NCI-H1694 (cell line): ENCODE measurements at places on chromosomes 11 and 22.

- no peak for DNase-seq
These were observed 208.6 kb downstream of the LUZP2 start for GRCh38 chr11:24705474-24705873.

DNA sequence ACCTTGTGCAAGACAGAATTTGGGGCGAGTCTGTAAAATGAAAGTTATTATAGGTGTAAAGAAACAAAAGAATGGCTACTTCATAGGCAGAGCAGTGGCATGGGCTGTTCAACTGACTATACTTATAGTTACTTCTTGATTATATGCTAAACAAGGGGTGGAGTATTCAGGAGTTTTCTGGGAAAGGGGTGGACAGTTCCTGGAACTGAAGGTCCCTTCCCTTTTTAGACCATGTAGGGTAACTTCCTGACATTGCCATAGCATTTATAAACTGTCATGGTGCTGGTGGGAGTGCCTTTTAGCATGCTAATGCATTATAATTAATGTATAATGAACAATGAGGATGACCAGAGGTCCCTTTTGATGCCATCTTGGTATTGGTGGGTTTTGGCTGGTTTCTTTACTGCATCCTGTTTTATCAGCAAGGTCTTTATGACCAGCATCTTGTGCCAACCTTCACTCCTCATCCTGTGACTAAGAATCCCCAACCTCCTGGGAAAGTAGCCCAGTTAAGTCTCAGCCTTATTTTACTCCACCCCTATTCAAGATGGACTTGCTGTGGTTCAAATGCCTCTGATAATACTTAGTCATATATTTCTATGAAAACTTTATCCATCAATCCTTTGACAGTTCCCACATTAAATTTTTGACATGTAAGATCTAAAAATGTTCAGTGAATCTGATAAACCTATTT, 118.6 kb downstream of the ARHGAP42 start:
- DNase-seq: no peak

GRCh38 chr11:134585666-134586610, 173.9 kb upstream of the B3GAT1 start:
- no peak for DNase-seq

- DNase-seq: no peak
These were observed 24.2 kb downstream of the NUP50 start for GRCh38 chr22:45187891-45188290.

DNA sequence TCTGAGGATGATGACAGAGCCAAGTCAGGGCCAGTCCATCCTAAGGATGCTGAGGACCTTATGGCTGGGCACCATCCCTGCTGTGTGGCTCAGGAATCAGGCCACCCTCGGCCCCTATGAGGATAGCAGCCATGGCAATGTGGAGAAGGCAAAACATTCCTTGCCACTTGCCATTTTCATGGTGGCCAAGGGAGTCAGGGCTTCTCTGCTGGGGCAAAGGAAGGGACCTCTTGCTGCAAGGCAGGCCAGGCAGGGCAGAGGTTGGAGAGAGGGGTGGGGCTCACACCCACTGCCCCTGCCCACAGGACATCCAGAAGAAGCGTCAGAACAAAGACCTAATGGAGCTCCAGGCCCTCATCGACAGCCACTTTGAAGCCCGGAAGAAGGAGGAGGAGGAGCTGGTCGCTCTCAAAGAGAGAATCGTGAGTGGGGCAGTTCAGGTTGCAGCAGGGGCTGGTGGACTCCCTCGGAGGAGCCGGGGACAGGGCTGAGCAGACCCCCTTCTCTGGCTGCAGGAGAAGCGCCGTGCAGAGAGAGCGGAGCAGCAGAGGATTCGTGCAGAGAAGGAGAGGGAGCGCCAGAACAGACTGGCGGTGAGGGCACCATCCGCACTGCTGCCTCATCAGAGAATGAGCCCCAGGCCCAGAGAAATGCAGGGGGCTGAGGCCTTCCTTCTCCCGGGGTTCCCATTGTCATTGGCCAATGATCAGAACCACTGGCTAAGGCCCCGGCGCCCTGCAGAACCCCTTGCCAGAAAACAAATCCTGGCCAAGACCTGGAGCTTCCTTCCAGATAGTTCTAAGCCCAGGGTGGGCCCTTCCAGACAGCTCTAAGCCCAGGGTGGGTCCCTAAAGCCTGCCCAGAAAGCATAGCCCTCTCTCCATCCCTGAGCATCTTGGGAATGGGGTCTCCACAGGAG, 13.5 kb upstream of the MRPL23 start:
- DNase-seq: no peak

- DNase-seq: no peak
These were observed 14.9 kb downstream of the USP47 start for GRCh38 chr11:11856638-11857037.

GRCh38 chr22:46183733-46184132, 33.4 kb downstream of the PPARA start:
- no peak for DNase-seq

DNA sequence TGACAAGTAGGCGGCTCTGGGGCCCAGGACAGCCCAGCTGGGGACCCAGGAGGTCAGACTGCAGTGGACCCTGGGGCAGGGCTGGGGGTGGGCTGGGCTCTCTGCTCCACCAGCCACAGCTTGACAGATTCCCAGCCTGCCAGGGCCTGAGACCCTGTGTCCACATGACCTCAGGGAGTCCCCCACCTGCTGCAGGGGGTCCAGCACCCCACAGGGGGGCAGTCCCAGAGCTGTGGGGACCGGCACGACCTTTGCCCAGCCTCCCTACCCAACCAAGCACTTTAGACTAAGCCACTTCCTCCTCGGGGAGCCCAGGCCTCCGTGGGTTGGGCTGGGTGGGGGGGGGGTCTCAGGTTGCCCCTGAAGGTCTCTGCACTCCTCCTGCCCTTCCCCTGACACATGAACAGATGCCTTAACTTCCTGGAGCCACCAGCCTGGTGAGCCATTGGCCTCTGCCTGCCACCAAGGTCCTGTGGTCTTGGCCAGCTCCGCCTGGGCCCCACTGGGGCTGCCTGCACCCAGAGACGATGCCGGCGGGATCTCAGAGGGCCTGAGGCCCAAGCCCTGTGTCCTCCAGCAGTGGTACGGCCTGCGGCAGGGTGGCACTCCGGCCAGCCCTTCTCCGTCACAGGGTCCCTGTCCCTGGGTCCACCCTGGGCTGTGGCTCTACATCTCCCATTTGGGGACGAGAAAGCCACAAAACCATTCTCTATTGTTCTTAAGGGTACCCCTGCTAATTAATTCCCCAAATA, 3.4 kb downstream of the CCDC188 start:
- DNase-seq: no peak

DNA sequence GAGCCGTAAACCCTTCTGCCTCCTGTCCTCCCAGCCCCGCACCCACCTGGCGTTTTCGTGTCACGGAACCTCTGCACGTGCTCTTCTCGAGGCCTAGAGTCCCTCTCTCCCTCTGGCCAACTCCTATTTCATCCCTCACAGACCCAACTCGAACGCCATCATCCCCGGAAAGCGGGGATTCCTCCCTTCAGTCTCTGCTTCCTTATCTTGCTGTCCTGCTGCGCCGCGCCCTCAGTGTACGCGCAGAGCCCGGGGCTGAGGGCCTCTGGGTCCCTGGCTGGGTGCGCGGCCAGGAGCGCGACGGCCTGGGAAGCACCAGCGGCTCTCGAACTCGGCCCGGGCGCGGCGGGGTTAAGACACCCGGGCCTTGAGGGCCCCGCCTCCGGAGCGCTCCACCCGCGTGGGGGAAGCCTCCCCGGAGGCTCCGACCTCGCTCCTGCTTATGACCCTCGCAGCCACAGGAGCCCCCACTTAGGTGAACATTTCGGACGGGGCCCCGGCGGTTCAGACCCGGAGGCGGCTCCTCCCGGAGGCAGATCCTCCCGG, 398 bp upstream of the ATG16L2 start:
- DNase-seq: peak; percentile 30

DNA sequence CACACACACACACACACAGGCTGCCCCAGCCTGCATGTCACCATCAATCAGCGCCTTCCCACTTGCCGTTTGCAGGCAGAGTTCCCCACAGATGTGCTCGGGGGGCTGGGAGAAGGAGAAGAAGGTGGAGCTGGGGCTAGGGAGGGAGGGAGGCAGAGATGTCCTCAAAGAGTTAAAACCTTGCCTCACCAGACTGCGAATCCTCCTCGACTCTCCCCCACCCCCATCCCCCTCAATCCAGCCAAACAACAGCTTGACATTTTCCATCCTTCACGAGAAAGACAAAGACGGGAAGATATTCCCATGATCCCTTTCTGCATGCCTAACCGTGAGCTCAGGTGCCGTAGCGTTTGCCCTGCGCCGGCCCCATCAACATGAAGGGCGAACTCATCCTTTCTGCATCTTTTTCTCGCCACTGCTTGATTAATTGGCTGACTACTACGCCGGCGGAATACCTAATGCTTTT, 365.5 kb downstream of the MIAT start:
- no peak for DNase-seq

GRCh38 chr11:88300888-88301487, 36.5 kb downstream of the CTSC start:
- DNase-seq: no peak

DNA sequence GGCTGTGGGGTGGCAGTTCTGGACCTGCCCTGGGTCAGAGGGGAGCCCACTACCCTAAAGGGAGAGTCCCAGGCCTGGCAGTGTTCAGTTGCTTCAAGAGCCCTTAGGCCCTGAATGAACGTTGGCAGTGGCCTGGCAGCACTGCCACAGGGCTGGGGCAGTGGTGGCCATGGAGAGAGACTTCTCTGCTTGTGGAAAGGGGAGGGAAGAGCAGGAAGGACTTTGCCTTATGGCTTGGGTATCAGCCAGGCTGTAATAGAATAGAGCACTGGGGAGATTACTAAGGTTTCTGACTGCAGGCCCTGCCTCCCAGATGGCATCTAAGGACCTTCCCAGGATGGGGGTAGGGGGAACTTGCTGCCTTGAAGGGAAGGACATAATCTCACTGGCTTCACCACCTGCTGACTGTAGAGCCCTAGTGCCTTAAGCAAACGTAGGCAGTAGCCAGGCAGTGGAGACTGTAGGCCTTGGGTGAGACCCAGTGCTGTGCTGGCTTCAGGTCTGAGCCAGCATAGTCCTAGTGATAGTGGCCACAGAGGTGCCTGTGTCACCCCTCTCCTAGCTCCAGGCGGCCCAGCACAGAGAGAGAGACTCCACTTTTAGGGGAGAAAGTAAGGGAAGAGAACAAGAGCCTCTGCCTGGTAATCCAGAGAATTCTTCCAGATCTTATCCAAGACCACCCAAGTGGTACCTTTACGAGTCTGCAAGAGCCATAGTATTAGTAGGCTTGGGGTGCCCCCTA, 27.6 kb downstream of the PLA2G6 start:
- no peak for DNase-seq

- DNase-seq: no peak
These were observed 131.1 kb downstream of the LDLRAD3 start for GRCh38 chr11:36074941-36075431.
